MCF 10A (cell line): ENCODE measurements at places on chromosomes 16 and 17.

GRCh38 chr16:84024854-84025253 lies 17.7 kb downstream of the SLC38A8 start:
- no peak for DNase-seq

DNA sequence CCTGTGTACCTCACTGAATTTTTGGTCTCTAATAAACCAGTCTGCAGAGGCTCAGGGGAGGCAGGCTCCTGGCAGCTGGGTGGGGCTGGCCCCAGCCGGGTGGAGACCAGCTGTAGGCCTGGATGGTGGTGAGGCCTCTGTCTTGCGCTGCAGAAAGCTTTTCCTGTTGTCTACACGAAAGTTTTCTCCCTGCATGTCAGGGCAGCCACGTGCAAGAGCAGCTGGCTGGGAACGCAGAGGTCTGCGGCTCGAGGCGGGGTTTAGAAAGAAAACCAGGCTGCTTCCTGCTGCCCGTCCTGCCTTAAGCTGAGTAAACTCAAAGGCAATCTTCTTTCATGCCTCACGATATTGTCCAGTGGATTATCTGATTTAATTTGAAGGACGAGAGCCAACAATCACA lies 2.4 kb downstream of the SERPINF1 start:
- DNase-seq = no peak

- DNase-seq = no peak
Observed at GRCh38 chr17:80759377-80759673, 214.7 kb downstream of the RPTOR start.

- DNase-seq = no peak
Observed at GRCh38 chr17:43784068-43784467, 3.8 kb downstream of the CFAP97D1 start.

DNA sequence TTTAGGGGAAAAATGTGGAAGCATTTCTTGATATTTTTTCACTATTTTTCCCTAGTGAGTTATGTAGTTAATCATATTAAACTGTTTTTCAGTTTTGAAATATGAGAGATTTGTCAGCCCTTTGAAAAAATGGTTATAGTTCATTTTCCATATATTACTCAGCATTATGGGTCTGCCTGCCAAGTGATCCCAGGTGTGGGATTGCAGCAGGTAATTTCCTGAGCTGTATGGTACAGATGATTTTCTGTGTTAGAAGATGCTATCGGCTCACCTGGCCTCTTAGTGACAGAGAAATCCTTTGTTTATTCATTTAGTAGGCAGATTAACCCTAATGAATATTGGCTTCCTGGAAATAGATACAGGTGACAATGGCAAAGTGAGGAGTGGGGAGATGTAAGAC lies 275.1 kb upstream of the TBX2 start:
- DNase-seq = no peak

GRCh38 chr17:41775394-41776226 lies 10.9 kb downstream of the JUP start:
- peak; percentile 49 for DNase-seq

DNA sequence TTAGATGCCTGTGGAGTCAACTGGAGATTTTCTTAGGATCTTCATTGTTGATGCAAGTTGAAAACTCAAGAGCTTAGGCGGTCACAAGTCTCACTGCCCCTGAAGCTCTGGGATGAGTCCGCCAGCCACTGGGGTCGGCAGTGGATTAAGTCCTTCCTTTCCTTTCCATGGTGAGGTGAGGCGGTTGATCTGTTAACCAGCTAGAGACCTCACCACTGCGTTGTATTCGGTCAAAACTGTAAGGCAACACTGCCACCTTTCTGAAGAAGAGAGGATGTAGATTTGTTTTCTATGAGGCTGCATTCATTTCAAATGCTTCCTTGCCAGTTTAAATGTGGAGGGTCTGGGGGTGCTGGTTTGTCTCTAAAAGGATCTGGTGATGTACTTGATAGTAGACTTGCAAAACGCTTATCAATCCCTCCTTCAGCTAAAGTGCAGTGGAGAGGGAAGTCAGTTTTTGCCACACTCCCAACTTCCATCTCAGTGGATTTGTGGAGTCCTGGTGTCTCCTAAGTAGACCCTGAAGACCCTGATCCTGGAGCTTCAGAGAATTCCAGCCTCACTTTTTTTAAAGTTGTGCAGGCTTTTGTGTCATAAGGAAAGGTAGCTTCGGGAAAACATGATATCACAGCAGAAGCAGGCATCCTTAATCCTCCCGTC lies 1.7 kb downstream of the MYOCD start:
- peak; percentile 51 for DNase-seq

DNA sequence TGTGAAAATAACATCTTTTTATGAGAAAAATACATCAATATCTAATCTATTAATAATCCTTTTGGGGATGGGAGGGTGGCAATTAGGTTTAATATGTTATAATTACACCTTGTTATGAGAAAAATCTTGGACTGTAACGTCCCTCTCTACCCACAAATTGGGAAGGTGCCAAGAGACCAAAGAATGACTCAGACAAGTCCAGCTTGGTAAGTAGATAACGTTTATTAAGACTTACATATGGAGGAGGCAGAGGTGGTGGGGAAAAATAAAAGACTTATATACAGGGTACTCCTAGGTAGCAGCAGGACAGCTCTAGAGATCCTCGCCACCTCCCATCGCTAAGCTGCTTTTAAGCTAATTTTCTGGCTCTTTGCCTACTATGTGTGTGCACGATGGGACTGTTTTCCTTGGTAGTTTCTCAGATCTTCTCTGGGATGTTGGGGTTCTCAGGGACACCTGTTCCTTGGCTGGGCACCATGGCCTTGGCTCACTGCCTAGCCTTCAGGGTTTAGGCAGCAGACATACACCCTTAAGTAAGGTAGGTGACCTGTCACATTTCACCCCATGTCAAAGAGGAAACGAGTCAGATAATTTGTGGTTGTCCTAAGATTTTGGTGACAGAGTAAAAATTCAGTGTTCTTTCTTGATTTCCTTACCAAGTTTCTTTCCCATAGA lies 31.5 kb downstream of the RBL2 start:
- DNase-seq = peak; percentile 85

DNA sequence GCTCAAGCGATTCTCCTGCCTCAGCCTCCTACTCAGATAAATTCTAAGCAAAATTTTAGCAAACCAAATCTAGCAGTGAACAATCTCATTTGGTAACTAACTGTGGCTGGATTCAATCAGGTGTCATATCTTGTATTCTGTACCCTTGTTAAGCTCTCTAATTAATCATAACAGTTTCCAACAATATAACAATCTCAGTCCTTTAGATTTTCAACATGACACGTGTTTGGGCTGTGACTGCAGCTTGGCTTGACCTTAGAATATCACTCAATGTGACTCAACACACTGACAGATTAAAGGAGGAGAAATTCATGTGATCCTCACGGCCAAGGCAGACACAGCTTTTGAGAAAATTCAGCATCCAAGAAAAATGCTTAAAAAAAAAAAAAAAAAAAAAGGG lies 133.6 kb downstream of the BANP start:
- DNase-seq = no peak

DNA sequence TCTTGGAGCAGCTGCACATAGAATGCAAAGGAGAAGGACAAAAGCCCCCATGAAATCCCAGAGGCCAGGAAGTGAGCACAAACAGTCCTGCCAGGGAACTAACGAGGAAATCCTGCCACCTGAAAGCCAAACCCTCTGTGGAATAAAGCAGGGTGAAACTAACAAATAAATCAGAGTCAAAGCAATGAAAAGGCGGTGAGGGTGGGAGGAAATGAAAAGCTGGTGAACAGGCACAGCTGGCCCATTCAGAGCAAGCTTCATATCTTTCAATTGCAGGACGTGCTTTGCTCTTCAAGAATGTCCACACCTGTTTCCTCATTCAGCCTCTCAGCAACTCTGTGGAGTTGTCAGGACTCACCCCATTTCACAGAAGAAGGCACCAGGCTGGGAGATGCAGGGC lies 108.1 kb downstream of the ABCC12 start:
- no peak for DNase-seq

- no peak for DNase-seq
Observed at GRCh38 chr17:74571621-74572270, 4.4 kb upstream of the CD300H start.
